ENCODE measurements at places on chromosomes 2 and 18.

DNA sequence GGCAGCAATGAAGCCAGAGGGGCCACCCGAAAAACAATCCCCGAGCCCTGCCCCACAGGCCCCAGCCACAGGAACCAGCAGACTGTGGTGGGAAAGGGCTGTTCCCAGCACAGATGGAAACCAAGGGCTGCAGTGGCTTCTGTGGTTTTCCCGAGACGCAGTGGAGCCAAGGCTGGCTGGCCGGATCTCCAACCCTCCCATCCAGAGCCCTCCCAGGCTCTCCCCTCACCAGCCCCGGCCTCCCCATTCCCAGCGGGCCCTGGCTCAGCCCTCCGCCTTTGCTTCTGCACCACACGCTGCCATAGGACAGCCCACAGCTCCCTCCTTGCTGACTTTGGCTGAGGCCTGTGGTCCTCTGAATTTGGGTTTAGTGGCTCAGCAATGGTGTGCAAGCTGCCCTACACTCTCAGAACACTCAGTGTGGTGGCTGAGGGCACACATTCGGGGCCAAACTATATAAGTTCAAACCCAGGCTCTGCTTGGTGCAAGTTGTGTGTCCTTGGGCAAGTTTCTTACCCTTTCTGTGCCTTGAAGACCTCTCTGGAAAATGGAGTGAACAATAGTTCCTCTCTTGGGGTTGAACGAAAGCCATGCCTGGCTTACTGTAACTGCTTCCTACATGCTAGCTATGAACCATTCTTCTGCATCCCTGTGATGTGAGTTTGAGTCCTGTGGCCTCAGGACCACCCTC lies 200.1 kb downstream of the SMAD7 start:
- no peak for DNase-seq

DNA sequence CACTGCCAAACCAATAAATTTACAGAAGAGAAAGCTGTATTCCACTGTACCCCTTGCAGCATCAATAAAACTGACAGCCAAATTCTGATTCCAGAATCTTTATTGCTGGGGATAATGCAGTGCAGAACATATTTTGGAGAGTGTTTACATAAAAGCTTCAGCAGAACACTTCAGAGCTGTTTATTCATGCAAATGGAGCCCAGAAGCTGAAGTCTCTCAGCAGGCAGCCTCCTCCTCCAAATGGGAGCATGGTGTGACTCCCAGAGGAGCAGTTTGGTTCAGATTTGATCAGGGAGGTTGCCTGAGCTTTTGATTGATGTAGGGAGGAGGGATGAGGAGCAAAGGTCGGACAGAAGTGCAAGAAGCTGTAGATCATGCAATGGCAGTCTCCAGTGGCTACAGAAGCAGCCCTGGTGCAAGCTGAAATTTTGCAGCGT lies 22.4 kb downstream of the LHCGR start:
- DNase-seq: no peak

GRCh38 chr2:196341277-196341841 lies 170.0 kb upstream of the STK17B start:
- DNase-seq: no peak

GRCh38 chr2:234286118-234286598 lies 210.7 kb downstream of the ARL4C start:
- no peak for DNase-seq

DNA sequence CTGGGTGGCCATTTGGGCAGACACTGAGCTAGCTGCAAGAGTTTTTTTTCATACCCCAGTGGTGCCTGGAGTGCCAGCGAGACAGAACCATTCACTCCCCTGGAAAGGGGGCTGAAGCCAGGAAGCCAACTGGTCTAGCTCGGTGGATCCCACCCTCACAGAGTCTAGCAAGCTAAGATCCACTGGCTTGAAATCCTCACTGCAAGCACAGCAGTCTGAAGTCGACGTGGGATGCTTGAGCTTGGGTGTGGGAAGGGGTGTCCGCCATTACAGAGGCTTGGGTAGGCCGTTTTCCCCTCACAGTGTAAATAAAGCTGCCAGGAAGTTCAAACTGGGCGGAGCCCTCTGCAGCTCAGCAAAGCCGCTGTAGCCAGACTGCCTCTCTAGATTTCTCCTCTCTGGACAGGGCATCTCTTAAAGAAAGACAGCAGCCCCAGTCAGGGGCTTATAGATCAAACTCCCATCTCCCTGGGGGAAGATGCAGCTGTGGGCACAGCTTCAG lies 69.6 kb upstream of the WDSUB1 start:
- DNase-seq: no peak

DNA sequence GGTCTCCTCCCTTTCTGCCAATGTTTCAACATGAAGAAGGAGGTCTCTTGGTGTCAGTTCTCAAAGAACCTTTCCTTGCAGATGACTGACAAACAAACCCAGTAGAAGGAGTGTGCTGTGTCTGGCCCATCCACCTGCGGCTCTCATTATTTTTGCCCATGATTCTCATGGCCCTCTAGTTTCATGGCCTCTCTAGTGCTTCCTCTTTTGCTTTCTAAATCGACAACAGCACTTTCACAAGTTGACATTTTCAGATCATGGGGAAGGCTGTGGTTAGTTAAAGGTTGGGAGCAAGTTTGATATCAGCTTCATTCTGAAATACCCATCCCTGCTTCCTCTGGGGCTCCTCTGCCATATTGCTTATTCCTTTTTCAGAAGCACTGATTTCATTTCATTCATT lies 805.2 kb downstream of the SLC4A3 start:
- no peak for DNase-seq

DNA sequence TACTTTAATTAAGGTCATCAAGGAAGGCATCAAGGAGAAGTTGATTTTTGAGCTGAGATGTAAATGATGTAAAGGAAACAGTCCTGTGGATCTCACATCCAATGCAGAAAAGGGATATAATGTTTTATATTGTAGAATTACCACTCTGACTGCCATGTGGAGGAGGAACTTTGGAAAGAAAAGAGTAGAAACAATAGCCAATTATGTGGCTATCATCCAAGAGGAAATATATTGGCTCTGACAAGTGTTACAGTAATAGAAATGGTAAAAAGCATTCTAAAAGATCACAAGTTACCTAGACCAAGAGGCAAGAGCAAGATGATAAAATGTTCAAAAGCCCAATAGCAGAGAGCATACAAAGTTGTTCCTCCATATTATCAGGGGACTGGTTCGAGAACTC lies 26.8 kb downstream of the BARD1 start:
- no peak for DNase-seq

GRCh38 chr2:173752152-173752551 lies 213.0 kb downstream of the SP3 start:
- no peak for DNase-seq

DNA sequence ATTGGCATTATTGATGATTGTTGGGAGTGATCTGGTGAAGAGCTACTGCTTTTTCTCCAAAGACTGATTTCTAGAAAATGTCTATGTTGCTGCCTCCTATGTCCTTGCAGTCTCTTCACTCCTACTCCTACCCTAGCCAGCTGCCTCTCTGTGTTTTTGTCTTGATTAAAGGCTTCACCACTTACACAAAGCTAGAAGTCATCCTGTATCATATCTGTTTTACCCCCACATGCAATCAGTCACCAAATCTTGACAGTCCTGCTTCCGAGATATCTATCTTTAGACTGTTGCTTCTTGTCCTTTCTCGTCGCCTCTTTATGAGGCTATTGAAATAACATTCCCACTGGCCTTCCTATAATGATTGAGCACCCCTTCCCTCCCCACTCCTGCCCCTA lies 84.5 kb upstream of the ITGA4 start:
- no peak for DNase-seq

- no peak for DNase-seq
Observed at GRCh38 chr2:209277444-209277843, 146.4 kb upstream of the MAP2 start.

DNA sequence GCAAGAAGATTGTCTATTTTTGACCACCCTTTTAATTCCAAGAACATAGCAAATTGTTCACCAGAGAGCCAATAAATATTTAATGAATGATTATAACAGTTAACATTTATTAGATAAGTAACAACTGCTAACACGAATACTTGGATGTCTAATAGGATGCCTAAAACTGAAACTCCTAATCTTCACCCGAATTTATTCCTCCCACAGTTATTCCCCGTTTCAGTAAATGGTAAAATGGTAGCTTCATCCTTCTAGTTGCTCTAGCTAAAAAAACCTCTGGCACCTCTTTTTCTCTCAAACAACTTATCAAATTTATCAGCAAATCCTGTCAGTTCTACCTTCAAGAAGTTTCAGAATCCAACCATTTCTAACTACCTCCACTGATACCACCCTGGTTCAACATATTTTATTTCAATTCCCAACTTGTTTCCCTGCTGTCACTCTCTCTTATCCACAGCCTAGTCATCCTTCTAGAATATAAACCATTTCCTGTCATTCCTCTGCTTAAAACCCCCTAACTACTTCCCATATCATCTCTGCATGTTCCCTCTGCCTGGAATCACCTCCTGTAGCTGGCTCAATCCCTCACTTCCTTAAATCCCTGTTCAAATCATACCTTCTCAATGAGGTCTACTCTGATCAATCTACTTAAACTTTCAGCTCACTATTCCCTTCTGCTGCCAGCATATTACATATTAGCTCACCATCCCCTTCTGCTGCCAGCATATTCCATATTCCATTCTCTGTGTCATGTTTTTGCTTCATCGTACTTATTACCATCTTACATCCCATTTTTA lies 93.8 kb downstream of the ROCK2 start:
- DNase-seq: no peak

GRCh38 chr18:11752116-11752911 lies 63.2 kb downstream of the GNAL start:
- no peak for DNase-seq

DNA sequence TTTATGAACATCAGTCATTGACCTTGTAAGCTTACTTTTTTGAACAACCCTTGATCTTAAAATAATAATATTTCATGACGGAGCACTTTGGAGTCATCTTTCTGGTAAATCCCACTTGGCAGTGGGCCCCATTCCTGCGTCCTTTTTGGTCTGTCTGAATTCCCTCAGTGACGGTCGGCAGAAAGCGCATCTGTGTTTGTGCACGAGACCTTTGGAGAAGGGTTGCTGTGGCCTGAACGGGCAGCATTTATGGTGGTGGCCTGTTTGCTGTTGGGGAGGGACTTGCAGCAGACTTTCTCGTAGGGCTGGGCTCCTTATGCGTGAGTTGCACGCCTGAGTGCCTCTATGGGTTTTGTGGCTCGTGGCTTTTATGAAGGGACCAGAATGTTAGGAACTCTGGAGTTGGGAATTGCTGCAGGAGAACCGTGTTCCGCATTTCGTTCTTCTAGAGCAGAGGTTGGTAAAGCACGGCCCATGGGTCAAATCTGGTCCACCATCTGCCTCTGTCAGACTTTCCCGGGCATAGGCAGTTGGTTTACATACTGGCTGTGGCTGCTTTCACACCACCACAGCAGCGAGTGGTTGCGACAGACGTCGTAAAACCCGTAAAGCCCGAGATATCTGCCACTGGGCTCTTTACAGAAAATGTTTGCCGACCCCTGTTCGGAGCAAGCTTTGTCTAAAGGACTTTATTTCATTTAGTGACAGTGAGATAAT lies 30.8 kb downstream of the LPIN1 start:
- no peak for DNase-seq

GRCh38 chr2:59236723-59237122 lies 995.6 kb upstream of the FANCL start:
- DNase-seq: no peak

Measured in stimulated activated CD8-positive, alpha-beta memory T cell treated with anti-CD3 and anti-CD28 coated beads, Interleukin-15, amount 100 ng/mL, for 1 hour (primary cell).